ENCODE measurements at places on chromosomes 4 and X.

DNA sequence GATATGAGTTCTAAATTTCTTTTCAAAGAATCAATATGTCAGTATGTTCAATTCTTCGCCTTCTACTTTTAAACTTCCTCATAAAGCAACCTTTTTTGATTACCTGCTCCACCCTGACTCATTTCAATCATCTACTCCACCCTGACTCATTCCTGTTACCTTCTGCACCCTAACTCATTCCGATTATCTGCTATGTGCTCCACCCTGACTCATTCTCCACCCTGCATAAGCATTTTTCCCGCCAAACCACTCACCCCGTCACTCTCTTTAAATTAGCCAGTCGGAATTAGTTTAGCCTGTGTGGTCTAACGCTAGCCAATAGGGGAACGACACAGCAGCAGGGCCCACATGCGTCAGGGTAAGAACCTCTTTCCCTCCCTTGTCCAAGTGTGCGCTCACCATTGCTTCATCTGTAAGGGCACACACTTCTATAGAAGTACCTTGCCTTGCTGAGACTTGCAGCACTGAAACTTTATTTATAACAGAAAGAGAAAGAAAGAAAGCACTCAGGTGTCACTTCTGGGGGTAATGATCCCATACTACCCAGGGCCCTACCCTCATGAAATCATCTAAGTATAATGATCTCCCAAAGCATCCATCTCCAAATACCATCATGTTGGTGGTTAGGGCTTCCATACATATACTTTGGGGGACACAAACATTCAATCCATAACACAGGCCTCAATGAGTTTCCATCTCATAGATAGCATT, 875.2 kb downstream of the RAPGEF2 start:
- no peak for DNase-seq

DNA sequence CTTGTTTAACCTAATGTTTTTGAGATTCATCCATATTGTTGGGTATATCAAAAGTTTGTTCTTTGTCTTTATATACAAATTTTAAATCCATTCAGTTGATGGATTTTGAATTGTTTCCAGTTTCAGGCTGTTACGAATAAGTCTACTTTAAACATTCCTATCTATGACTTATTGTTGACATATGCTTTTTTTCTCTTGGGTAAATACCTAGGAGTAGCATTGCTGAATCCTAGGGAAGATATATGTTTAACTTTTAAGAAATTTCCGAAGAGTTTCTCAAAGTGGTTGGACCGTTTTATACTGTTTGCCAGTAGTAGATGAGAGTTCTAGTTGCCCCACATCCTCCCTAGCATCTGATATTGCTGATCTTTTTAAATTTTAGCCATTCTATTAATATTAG, 60.9 kb upstream of the IL13RA1 start:
- no peak for DNase-seq

GRCh38 chrX:81280148-81280547, 78.2 kb downstream of the SH3BGRL start:
- no peak for DNase-seq

- DNase-seq = no peak
Measured at GRCh38 chr4:87321888-87322287, 794 bp downstream of the HSD17B13 start.

GRCh38 chr4:6340446-6341015, 70.9 kb downstream of the WFS1 start:
- no peak for DNase-seq

Measured in germinal center (tissue), 1 donor.